ENCODE measurements at places on chromosomes 6 and 20.

- DNase-seq = no peak
These were observed 129.6 kb downstream of the TFAP2C start for GRCh38 chr20:56758706-56759105.

GRCh38 chr6:56152611-56153010 lies 94.8 kb downstream of the COL21A1 start:
- DNase-seq = no peak

DNA sequence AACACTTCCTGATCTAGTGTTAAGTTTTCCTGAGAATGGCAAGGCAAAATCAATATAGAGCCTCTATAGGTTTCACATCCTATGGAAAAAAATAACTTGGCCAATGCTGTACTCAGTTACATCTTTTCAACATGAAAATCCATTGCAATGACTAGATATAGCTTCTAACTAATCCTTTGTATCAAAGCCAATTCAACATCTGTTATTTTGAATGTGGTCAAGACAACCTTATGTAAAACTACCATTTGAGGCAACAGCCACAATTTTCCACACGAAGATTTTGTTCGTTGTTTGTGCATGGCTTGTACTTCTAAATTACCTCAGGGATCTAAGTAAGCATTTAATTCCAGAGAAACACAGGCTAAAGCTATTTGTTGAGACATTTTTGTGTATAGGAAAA lies 637.8 kb upstream of the EYS start:
- DNase-seq = no peak

DNA sequence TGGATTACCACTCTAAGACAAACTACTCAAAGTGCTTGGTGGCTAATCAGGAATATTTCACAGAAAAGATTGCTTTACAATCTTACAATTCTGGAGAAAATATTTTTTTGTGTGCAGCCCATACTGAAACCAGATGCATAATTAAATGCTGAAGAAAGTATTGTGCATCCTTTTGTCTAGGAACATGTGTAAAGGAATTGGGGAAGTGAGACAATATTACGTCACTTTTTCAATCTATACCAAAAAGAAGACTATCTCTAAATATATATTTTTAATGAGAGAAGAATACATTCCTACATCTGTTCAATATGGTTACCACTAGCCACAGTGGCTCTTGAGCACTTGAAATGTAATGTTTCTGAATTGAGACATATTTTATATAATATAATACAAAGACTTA lies 992.5 kb upstream of the ADGRB3 start:
- no peak for DNase-seq
